Stimulated activated CD8-positive, alpha-beta memory T cell treated with anti-CD3 and anti-CD28 coated beads, Interleukin-15, amount 100 ng/mL, for 1 hour (primary cell): ENCODE measurements at places on chromosomes 13 and 19.

DNA sequence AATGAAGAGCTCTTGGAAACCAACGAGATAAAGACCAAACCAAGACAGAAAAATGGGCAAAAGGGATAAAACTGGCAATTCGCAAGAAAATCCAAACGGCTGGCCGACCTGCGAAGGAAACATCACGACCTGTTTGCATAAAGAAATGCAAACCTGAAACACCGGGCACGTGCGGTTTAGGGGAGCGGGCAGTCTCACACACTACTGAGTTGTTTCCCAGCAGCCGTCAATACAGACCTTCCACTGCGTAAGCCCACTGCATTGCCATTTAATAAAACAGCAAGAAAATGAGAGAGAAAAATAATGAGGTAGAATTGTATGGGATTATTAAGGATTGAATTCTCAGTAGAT lies 642 bp upstream of the PEG3 start:
- no peak for DNase-seq

DNA sequence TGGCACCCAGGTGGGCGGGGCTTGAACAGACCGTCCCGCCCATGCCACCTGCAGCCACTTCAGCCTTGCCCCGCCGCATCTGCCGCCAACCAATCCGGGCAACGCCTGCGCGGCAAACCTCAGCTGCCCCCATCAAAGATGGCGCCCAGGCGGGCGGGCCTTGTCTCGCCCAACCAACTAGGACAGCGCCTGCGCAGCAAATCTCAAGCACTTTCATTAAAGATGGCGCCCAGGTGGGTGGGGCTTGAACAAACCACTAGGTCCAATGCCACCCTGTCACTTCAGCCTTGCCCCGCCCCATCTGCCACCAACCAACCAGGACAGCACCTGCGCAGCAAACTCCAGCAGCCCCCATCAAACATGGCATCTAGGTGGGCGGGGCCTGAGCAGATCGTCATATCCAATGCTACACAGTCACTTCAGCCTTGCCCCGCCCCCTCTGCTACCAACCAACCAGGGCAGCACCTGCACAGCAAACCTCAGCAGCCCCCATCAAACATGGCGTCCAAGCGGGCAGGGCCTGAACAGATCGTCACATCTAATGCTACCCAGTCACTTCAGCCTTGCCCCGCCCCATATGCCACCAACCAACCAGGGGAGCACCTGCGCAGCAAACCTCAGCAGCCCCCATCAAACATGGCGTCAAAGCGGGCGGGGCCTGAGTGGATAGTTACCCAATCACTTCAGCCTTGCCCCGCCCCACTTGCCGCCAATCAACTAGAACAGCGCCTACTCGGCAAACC lies 1.4 kb downstream of the PEG3 start:
- no peak for DNase-seq

GRCh38 chr19:42284591-42285341 lies 15.7 kb downstream of the CIC start:
- DNase-seq = no peak

DNA sequence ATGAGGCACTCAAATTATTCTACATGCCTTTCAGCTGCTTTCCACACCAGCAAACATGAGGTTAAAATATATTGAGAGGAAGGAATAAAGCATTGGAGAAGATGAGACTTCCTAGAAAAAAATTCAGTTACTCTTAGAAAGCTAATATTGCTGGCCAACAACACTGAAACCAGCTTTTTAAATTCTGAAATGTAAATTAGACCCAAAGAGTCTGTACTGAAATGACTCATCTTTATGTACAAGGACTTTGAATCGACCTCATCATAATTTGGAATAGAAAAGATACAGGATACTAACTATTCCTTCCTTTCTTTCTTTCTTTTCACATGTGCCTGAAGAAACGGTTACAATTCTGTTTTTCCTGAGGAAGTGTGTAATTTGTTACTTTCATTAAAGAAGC lies 6.5 kb upstream of the HSPH1 start:
- no peak for DNase-seq

- no peak for DNase-seq
Measured at GRCh38 chr19:11560404-11561051, 1.5 kb upstream of the ELOF1 start.

DNA sequence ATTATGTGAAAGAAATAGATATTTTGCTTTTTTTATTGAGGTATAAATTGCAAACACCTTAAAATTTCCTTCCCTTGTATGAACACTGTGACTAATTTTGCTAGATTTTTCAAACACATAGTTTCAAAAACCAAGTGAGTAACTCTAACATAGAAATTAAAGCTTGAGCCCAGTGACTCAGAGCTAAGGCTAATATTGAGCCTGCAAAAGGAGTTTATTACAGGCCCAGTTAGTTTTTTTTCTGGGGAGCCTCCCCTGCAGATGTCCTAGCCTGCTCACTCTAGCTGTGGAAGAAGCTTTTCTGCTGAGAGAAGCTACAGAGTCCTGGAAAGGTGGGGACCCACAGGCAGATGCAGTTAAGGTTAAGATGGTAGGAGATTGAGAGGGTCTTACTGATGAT lies 3.4 kb downstream of the ZNF430 start:
- DNase-seq = no peak

- DNase-seq = no peak
Measured at GRCh38 chr19:49389406-49389805, 1.4 kb downstream of the KASH5 start.

DNA sequence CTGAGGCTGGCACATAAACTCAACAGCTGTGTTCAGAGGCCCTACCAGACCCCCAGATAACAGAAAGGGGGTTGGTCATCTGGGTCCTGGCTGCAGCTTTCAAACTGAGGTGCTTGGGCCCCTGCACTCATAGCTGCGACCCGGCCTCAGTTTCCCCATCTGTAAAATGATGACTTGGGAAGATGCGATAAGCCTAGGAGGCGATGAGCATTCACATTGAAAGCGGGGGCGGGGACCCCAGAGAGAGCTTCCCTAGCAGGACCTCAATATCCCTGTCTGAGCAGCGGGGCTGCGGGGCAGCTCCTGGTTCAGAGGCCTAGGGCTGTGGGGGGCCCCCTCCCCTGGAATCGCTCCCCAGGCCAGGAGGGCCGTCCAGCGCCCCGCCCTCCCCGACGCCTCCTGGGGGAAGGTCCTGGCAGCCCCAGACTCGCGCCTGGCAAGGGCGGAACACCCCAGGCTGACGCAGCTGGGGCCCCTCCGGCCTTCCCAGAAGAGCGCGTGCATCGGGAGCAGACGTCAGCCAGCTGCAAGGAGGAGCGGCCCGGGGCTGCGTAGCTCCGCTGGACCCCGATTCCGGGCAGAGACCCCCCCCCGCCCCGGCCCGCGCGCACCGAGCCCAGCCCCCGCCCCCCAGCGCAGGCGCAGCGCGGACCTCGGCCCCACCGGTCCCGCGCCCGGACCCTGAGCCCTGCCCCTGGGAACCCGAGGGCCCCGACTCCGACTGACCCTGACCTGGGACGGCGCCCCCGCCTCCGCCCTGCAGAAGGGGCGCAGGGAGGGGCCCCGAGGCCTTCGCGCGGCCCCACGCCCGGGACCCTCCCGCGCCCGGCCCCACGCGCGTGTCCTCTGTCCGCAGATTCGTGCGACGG lies 3.5 kb downstream of the FSTL3 start:
- DNase-seq = no peak

- DNase-seq = no peak
Measured at GRCh38 chr19:40266119-40266518, 19.0 kb downstream of the AKT2 start.

DNA sequence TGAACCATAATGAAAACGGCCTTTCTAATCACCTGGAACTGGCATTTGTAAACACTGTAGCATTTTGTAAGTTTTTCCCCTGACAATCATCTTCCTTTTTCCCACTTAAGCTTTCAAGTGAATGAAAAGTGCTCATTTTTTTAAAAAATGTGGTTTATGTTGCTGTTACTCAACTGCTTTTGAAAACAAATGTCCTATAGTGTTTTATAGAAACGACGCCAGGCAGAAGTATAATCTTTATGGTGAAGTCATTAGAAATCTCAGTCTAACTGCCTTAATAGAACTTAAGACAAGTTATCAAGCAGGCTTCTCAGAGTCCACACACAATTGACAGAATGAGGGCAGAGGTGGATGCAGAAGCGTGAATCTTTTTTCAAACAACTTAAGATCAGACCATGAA lies 442.3 kb downstream of the KLF12 start:
- no peak for DNase-seq

GRCh38 chr13:90709319-90709718 lies 638.2 kb upstream of the MIR17HG start:
- DNase-seq = no peak

GRCh38 chr19:4695224-4695731 lies 25.1 kb upstream of the MYDGF start:
- no peak for DNase-seq

- DNase-seq = no peak
Measured at GRCh38 chr13:31530922-31531321, 208.4 kb upstream of the RXFP2 start.

DNA sequence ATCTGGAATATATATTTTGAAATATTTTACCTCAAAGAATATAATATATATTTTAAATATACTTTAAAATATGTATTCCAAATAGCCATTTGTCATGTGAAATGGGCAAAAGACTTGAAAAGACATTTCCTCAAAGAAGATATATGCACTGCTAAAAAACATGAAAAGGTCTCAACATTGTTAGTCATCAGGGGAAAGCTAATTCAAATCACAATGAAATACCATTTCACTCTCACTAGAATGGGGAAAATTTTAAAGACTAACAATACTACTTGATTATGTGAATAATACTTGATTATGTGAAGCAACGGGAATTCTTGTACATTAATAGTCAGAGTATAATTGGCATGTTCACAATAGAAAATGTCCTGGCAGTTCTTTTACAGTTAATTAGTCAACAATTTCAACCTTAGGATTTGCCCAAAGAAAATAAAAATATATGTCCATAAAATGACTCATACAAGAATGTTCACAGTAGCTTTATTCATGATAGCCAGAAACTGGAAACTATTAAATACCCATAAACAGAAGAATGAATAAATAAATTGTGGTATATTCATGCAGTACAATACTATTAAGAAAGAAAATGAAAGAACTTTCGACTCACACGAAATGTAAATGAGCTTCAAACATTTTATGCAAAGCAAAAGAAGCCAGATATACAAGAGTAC lies 6.8 kb upstream of the KBTBD6 start:
- DNase-seq = no peak

GRCh38 chr13:71964491-71965100 lies 97.6 kb upstream of the DACH1 start:
- DNase-seq = no peak

GRCh38 chr13:43489233-43489632 lies 297.5 kb downstream of the ENOX1 start:
- DNase-seq = no peak

DNA sequence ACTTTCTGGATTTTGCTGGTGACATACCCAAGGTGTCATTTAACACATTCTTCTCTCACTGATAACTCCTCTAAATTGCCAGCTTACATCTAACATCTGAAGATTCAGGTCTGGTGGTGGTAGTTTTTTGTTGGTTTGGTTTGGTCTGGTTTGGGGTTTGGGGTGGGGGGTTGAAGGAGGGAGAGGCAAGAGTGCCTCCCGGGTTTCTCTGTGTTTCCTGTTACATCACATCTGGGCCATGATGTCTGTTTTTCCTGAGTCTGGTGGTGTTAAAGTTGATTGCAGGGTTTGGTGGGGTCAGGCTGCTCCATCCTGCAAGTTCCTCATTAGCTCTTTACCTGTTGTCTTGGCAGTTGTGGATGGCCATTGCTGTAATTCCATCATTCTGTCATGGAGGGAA lies 155.8 kb upstream of the UBL3 start:
- no peak for DNase-seq

DNA sequence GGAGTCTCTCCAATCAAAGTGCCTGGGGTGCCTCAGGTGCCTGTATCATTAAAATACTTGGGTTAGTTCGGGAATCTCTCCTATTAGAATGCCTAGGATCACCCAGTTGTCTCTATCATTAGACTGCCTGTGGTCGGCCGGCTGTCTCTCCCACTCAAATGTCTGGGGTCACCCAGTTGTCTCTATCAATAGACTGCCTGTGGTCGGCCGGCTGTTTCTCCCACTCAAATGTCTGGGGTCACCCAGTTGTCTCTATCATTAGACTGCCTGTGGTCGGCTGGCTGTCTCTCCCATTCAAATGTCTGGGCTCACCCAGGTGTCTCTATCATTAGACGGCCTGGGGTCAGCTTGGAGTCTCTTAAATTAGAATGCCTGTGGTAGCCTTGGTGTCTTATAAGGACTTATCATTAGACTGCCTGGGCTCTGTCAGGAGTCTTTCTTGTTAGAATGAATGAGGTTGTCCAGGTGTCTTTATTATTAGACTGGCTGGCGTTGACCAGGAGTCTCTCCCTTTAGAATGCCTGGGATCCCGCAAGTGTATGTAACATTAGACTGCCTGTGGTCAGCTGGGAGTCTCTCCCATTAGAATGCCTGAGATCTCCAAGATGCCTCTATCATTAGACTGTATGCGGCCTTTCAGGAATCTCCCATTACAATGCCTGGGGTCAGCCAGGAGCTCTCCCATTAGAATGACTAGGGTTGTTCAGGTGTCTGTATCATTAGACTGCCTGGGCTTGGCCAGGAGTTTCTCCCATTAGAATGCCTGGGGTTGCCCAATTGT lies 1555.5 kb downstream of the UQCRFS1 start:
- no peak for DNase-seq

GRCh38 chr19:32238076-32238475 lies 107.3 kb upstream of the ZNF507 start:
- no peak for DNase-seq

GRCh38 chr19:55266840-55267239 lies 8.0 kb upstream of the PPP6R1 start:
- no peak for DNase-seq

- DNase-seq = no peak
Measured at GRCh38 chr13:42680748-42681147, 100.6 kb upstream of the FAM216B start.

DNA sequence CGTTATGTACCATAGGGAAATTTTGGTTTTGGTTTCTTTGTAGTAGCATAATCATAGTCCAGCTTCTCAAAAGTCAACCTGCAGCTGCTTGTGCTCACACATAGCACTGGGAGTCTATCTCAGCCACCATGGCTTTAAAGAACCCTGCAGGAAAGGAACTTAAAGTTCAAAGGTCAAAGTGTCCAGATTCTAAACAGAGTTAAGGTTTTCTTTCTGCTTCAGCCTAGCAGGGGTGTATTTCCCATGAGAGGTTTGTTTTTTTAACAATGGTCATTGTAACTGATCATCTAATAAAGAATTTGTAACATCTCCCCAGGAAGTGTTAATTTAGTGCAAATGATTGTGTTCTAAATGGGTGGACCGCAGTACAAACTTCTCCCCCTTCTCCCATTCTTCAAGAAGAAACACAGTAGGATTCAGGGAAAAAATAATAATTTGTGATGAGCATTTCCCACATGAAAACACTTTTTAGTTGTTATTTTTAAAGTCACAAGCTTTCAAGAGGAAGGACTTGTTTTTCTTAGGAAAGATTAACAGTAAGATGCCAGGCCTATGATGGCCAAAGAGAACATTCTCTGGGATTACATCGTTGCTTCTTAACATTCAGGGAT lies 168.0 kb downstream of the EFNB2 start:
- DNase-seq = no peak
